ENCODE measurements at places on chromosomes 1 and 21.

- no peak for DNase-seq
These were observed 12.1 kb downstream of the EPHA10 start for GRCh38 chr1:37752583-37753471.

- no peak for DNase-seq
These were observed 308.8 kb downstream of the AJAP1 start for GRCh38 chr1:4963251-4963650.

DNA sequence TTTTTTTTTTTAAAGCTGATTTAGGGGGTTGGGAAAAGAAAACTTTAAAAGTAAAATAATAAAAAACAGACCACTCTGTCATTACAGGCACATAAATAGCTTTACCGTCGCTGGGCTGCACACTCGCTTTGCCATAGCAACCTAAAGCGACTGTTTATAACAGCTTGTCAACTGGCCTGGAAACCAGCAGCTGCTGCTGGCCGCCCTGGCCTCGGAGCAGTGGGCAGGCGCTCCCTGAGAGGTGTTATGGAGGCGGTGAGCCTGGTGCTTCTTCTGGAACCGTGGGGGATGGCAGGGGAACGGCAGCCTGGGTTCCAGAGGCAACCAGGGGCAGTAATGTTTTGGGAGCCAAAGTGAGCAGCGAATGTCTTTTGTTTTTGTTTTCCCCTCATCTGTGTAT is 45.7 kb downstream of the ATP2B4 start:
- DNase-seq: no peak

DNA sequence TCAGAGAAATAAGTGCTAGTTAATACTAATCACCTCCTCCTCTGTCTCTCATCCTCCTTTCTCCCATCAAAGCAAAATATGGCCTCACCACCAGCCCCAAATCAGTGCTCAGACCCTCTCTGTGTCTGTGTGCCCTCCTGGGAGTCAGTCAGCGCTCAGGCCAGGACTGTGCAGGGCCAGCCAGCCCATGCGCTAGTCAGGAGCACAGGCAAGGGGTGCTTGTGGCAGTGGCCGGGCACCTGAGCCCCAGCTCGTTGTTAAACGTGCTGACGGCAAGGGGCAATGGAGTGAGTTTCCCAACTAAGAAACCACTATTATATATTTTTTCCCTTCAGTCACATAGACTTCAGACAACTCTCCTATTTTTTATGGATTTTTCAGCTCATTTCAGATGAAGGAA is 19.2 kb upstream of the PGD start:
- DNase-seq: no peak

DNA sequence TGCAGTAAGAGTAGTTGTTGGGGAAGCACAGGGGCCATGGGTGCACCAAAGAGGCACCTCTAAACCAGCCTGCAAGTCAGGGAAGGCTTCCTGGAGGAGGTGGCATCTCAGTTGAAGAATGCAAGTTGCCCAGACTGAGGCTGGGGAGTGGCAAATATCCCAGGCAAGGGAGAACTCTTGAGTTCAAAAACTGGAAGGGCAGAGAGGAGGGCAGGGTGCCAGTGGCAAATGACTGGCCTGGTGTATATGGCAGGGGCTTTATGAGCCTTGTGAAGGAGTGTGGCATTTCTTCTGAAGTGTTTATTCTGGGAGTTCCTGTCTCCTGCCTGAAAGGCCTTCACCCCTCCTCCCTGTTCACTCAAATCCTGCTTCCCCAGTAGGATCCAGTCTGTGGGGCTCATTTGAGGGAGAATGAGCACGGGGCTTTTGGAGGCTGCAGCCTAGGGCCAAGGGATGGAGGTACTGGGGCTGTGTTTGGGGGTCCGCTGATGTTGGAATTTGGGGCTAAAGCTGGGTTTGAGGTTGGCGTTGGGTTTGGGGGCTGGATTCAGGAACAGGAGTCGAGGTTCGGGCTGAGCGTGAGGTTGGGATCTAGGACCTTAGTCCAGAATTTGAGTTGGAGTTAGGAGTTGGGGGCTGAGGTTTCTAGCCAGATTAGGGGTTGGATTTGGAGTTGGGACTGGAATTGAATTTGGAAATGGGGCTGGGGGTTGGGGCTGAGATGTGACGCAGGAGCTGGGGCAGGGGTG is at the start of gene TMEM125:
TSS of gene TMEM125 (plus strand) at position 357 of the 749 bp plus-strand sequence. CDS start 2,740 bp downstream, outside the sequence.
- no peak for DNase-seq

DNA sequence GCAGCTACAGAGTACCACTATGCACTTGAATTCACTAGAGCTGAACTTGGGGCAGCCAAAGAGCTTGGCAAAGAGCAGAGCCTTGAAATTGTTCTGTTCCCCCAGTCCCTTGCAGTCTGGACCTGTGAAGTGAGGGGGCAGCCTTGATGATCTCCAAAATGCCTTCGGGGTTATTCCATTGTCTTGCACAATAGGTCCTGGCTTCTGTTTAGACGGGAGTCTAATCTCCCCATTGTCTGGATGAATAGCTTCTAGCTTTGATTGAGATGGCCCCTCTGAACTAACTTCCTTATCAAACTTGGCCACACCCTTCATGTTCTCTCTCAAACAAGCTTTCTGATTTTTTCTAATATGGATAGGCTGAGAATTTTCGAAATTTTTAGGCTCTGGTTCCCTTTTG is 72.6 kb downstream of the PGM1 start:
- DNase-seq: no peak

DNA sequence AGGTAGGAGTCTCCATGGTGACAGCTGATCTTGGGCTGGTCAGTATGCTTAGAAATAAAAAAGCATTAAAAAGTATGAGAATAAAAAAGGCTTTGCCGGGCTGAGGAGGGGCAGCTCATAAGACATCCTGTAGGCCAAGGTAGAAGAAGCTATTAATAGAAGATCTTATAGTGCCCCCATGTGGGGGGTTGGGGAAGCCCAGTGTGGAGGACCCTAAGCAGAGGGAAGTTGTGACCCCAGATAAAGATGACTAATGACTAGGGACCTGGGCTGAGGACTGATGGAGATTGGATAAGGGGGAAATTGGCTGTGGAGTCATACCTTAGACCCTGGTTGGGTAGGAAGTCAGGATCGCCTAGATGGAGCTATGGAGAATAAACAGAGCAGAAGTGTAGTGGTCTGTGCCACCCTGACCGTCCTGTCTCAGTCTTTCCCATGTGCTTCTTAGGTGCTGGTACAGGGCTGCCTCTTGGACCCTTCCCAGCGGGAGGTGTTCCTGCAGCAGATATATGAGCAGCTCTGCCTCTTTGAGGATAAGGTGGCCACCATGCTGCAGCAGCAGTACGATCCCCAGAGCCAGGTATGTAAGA is 25.0 kb downstream of the SZT2 start:
- DNase-seq: peak; percentile 70

DNA sequence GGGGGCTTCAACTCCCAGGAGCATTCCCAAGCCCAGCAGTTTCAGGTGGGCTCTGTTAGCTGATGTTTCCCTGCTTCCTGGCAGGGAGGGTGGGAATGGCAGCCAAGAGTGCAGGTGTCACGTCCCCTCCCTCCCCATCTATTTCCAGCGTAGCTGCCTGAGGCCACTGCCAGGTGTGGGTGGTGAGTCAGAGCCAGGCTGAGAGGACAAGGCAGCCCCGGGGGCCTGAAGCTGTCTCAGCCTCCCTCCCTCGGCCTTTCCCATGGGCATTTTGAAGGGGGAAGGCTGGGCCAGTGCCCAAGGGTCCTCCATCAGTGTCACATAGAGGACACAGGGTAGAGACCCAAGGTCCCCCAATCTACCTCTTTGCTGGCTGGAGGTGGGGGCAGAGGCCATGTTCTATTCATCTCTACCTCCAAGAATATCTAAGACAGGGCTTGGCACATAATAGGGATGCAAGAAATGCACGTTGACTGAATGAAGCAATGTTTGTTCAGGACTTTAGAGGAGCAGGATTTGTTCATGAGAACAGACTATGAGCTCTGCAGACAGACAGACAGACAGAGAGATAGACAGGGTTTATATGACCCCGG is 34.4 kb upstream of the ID3 start:
- no peak for DNase-seq

GRCh38 chr21:29091033-29091432 is 17.6 kb upstream of the CCT8 start:
- no peak for DNase-seq

DNA sequence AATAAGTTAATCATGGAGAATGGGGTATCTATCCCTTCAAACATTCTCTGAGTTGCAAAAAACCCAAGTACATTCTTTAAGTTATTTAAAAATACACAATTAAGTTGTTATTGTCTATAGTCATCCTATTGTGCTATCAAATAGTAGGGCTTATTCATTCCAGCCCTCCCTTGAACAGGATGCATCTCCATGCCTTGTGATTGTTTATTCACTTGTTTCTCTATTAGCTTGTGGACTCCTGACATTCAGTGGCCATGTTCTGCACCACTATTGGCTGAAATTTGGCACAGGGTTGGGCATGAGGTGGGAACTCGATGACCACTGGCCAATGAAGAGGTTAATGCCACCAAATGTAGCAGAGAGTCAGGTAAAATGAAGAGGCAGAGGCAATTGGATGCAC is 272.8 kb downstream of the TNR start:
- no peak for DNase-seq

DNA sequence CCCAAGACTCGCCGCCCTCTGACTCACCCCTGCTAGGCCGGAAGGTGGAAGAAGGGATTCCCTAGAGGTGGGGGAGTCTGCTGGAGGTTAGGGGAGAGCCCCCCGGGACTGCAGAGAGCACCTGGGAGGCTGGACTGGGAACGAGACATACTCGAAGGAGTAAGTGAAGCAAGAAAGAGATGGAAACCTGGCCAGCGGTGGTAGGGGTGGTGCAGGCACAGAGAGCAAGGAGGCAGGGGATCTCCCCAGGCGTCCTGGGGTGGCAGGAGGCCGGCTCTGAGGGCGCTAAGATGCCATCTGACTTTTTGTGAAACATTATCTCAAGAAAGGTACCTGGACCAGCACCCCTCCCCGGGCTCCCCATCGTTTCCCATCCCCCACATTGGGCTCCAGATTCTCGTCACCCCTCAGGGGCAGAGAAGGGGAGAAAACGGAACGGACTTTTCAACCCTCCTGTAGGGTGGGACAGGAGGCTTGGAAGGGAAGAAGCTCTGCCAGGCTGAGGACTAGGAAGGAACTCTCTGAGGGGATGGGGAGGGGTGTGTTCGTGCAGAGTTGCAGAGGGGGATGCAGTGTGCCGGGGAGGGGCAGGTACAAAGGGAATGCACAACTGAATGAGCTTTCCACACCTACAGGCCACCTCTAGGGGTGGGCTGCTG is 708 bp downstream of the CHRNB2 start:
- no peak for DNase-seq

DNA sequence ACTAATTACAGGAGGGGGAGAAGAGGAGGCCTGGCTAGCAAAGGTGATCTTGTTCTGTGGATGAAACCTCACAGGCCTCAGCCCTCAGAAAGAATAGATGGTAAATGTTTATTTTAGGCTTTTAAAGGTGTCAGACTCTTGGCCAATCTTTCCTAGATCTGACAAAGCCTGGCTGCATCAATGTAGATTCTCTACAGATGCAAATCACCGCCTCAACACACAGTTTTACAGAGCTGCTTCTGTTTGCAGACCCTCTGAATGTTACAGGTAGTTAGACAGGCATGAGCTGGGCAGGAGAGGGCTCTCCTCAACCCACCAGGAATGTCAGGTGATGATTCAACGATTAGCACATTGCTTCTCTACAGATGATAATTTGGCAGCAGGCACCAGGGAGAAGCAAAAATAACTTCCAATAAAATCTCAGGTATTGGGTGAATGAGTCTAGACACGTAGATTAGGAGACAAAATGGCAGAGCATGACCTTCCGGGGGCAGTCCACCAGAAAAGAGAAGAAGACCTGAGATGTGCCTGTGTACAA is 105.4 kb upstream of the VANGL1 start:
- no peak for DNase-seq

- DNase-seq: no peak
These were observed 19.8 kb downstream of the PTBP2 start for GRCh38 chr1:96741335-96741734.

DNA sequence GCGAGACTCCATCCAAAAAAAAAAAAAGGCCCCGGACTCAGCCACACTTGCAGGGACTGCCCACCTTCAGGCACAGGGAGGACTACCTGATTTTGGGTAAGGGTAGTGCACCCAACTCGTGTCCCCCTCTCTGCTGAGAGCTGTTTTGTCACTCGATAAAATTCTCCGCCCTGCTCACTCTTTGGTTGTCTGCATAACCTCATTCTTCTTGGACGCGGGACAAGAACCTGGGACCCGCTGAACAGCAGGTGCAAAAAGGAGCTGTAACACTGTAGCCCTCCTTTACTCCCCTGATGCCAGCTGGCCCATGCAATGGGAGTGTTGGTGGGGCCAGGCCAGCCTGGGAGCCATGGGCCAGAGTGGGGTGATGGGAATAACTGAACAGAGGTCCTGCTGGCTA is 10.6 kb downstream of the S100B start:
- DNase-seq: peak; percentile 35

- DNase-seq: no peak
These were observed 352.4 kb downstream of the USP25 start for GRCh38 chr21:16082038-16082816.

GRCh38 chr1:117150316-117150715 is 28.8 kb upstream of the TRIM45 start:
- DNase-seq: no peak

- no peak for DNase-seq
These were observed 143.9 kb upstream of the KLHDC7A start for GRCh38 chr1:18336801-18337200.

GRCh38 chr1:87137342-87137739 is 191.3 kb upstream of the LMO4 start:
- DNase-seq: no peak

DNA sequence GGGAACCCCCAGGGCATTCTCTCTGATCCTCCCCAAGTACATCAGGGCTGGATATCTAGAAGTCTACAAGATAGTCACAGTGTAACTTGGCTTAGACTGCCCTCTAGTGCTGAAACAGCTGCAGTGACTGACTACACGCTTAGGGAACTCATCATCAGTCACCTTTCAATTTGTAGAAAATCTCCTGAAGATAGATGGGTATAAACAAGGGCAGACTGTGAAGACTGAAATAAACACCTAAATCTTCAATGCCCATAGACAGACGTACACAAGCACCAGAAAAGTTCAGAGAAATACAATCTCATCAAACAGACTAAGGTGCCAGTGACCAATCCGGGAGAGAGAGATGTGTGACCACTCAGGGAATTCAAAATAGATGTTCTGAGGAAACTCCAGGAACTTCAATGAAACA is 46.6 kb downstream of the PACC1 start:
- DNase-seq: peak; percentile 64

DNA sequence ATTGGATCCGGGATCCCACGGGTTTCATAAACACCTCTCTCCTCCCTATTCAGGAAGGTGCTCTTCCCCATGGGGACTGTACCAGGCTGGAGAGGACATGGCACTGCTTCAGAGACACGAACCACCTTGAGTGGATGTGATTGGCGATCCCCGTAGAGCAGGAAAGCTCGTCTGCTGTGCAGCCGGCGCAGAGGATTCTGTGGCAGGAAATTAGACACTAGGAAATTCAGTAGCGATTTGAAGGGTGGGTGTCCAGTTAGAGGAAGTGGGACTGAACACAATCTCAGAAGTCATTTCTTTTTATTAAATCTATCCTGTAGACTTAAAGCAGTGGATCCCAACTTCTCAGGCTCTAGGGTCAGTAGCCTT is 767 bp downstream of the PDIK1L start:
- DNase-seq: peak; percentile 55
